Umbilical cord (tissue), 2 donors: ENCODE measurements at places on chromosomes 12 and 14.

DNA sequence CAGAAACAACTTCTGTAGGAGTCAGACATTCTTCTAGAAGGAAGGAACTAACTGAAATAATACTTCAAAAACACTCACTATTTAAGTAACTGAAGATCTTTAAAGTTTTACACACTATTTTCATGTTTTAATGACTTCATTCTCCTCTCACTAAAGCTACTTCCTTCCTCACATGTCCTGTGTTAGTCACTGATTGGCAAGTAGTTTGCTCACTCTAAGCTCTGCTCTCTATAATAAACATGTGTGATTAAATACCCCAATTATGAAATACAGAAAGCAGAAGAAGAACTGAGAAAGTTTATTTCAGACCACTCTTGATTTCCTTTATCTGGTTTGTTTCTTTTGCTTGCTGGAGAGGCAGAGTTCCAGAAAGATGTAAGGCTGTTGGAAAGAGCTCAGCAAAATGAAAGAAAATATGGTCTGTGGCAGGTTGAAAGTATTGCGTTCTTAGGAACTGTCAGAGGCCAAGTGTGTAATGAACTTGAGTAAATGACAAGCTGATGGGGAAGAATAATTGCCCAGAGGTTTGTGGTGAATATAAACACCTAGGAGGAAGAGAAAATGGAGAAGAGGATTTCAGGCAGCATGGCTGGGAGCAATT lies 522.0 kb upstream of the SEL1L start:
- DNase-seq = peak; percentile 46

- peak; percentile 28 for DNase-seq
Observed at GRCh38 chr12:67630373-67631088, 18.0 kb upstream of the DYRK2 start.

DNA sequence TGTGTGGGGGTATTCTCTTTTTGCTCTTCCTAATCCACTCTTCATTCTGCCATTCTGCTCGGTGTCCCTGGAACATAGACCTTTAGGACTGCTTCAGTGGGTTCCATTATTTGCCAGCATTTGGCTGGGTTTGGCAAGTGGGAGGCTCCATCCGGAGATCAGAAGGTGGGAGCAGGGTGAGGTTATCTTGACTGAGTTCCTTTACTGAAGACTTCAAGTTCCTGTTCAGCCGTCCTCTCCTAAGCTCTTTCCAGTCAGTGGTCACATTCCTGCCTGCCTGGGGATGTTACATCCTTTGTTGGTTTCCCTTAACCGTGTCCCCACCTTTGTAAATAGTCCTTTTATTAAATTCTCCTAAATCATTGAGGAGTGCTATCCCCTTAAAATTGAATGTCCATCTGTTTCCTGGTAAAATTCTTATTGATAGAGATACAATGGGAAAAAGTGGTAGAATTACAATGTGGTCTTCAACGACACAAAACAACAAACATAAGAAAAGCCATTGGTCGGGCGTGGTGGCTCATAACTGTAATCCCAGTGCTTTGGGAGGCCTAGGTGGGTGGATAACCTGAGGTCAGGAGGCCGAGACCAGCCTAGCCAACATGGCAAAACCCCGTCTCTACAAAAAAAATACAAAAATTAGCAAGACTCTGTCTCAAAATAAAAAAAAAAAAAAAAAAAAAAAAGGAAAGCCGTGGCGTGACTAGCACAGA lies 5.0 kb upstream of the MIA2 start:
- no peak for DNase-seq

DNA sequence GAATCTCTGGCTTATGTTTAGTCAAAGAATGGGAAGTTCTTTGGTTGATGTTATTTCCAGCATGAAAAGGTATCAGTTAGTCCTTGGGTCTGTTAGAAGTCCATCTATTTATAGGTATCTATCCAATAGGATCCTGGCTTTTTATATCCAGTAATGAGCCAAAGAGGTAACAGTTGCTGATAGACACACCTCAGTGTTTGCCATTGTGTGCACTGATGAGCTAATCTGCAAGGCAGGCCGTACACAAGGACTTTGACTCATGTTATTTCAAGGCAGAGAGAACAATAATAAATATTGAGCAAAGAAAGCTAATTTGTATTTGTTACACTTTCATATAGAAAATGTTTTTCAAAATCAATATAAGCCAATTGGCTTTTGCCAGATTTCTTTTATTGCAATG lies 56.4 kb downstream of the GLT1D1 start:
- no peak for DNase-seq

GRCh38 chr12:127145929-127146789 lies 1120.8 kb upstream of the TMEM132C start:
- peak; percentile 73 for DNase-seq

GRCh38 chr12:45483571-45483970 lies 245.9 kb upstream of the ARID2 start:
- no peak for DNase-seq

DNA sequence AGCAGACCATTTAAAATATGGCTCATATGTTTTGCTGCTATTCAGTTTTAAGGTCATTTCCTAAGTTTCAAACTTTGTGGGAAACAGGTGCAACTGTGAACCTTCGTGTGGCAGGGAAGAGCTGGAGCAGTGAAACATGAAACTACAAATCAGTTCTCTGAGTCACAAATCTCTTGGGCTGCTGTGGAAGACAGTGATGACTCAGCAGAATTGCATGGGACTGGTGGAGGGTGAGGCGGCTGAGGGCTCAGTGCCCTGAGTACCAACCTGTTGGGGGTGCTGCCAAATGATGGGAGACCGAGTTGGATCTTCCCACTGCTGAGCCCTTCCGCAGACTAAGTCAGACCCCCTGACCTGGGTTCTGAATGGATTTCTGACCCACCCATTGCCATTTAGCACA lies 8.4 kb upstream of the CALM1 start:
- no peak for DNase-seq

GRCh38 chr12:111408116-111408440 lies 2.4 kb downstream of the SH2B3 start:
- DNase-seq = no peak

DNA sequence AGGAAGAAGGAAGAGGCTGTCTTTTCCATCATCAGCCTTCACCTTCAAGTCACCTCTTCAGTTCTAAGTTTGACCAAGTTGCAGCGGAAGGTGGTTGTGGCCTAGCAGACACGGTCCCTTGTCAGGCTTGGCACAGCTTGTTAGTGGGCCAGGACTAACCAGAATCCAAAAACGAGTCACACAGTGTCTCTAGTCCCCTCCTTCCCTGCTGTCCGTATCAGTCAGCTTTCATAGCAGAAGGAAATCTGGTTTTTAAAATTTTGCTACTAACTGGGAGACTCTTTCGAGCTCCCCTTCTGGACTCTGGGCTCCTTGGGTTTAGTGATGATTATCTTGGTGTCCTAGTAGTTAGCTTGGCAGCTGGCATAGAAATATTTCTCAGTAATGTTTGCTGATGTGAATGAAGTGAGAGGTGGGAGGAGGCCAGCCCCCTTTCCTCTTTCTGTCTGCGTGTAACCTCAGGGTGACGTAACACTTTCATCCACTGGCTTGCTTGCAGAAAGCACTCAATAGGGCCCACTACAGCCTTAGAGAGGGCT lies 3.8 kb downstream of the ETV6 start:
- no peak for DNase-seq

- DNase-seq = peak; percentile 47
Observed at GRCh38 chr12:85029456-85029855, 6.6 kb downstream of the TSPAN19 start.

DNA sequence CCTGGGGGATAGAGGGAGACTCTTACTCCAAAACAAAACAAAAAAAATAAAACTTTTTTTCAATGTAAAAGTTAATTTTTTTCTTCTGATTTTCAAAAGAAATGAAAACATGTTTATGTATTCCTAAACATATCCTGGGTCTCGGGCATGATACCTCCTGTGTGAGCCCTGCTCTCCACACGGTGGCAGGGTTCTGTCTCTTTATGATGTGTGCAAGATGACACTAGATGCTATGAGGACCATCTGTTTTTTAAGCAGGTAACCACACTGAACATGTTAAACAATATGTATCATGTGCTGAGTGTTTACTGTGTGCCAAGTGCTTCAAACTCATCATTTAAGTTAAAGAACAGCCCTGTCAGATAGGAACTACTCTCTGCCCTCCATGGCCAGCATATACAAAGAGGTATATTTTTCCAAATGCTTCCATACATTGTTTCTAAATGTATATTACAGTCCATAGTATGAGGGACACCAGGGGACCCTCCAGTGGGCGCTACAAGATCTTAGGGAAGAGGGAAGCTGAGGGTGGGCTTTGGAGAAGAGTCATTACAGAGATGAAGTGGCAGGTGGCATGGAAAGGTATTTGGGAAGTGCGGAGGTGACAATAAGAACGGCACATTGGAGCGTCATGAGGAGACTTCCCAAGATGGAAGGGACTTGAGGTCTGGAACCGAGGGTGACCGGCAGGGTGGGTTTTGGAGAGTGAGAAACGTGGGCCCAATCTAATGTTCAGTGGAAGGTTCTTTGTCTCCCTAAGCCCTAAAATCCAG lies 28.5 kb downstream of the FOS start:
- peak; percentile 53 for DNase-seq

DNA sequence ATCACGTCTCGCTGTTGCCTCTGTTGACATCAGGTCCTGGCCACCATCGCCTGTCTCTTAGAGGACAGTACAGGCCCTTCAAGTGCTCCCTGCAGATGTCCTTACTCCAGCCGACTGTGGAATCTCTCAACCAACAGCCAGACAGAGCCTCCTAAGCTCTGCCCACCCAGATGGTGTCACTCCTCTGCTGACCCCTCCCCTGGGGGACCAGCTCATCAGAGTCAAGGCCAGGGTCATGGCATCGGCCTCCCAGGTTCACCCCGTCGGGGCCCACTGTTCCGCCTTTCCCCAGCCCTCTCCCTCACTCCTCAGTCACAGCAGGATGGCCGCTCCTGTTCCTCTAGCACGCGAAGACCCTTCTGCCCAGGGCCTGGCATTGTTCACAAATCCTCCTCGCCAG lies 157.3 kb upstream of the TMEM132C start:
- no peak for DNase-seq

DNA sequence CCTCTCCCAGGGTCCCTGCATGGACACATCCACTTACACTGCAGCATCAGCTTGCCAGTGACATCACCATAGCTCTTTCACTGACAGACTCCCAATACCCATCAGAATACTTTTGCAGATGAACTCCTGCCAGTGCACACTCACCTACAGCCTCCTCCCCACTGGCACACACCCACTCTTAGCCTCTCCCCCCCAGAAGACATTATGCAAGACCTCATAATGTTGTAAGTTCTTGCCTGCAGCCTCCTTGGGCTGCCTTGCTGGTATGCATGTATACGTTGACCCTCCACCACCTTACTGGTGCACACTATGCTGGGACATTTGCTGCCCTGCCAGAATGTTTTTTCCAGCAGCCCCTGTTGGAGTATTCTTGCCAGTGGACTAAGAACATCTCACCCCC lies 324.2 kb downstream of the AEBP2 start:
- DNase-seq = no peak

- DNase-seq = peak; percentile 7
Observed at GRCh38 chr12:131067981-131068851, 114.5 kb downstream of the ADGRD1 start.

GRCh38 chr14:41606282-41606531 lies 469 bp upstream of the LRFN5 start:
- DNase-seq = no peak

DNA sequence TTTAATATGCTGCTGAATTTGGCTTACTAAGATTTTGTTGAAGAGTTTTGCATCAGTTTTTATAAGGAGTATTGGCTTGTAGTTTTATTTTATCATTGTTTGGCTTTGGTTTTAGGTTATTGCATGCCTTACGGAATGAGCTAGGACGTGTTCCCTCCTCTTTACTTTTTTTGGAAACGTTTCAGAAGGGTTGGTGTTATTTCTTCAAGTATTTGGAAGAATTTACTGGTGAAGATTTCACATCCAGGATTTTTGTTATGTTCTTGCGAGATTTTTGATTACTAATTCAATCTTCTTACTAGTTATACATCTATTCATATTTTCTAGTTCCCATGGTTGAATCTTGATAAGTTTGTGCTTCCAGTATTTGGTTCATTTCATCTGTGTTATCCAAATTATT lies 823.2 kb downstream of the SLC6A15 start:
- no peak for DNase-seq

DNA sequence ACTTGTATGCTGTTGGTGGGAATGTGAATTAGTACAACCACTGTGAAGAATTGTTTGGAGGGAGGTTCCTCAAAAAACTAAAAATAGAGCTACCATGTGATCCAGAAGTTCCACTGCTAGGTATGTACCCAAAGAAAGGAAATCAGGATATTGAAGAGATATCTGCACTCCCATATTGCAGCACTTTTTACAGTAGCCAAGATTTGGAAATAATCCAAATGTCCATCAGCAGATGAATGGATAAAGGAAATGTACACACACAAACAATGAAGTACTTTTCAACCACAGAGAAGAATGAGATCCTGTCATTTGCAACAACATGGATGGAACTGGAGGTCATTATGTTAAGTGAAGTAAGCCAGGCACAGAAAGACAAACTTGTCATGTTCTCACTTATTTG lies 25.9 kb downstream of the TIGAR start:
- no peak for DNase-seq

DNA sequence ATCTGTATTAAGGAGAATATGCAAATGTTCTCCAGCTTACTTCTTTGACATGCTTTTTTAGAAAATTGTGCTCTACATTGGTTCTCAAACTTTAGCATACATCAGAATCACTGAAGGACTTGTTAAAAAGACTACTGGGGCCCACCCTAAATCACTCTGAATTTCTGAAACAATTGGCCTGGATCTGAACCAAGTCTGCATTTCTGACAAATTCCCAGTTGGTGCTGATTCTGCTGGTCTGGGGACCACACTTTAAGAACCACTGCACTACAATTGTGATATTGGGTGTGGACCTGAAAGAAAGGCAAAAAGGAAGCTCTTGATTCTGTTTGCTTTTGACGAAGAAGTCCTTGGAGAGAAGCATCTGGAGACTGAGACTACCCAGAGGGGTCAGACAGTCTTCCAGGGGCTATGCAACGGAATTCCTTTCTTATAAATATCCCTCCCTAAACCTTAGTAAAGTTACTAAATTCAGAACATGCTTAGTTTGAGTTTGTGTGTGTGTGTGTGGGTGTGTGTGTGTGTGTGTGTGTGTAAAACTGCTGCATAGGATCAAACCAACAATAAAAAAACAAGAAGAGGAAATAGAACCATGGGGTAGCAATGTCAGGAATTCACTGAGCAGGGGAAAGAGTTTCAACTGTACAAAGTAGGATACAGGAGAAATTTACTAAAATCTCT lies 36.8 kb downstream of the EAPP start:
- DNase-seq = peak; percentile 38

DNA sequence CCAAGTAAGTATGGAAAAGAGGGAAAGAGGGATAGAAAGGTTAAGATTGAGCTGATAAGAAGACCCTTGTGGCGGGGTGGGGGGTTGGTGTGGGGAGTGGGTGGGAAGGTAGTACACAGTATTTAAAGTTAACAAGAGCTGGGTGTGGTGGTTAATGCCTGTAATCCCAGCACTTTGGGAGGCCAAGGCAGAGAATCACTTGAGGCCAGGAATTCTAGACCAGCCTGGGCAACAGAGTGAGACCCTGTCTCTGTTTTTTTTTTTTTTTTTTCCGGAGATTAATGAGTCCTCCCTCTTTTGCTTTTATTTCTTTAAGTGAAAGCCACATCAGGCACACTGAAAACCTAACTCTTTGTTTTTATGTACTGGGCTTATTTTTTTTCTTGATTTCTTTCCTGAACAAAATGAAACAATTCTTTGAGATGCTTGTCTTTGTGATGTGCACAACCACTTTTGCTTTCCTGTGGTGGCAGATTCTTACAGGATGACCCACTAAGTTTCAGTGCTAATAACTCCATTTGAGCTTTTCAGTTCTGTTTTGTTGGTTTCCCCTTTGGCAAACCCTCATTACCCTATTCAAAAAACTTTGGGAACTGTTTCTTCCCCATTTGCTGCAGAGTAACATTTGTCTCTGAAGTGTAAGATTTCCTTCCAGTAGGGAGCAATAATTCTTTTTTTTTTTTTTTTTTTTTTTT lies 54.8 kb downstream of the WNK1 start:
- no peak for DNase-seq
